ENCODE measurements at places on chromosomes 16 and 17.

GRCh38 chr16:87298857-87299465, 18.2 kb downstream of the C16orf95 start:
- DNase-seq: no peak

DNA sequence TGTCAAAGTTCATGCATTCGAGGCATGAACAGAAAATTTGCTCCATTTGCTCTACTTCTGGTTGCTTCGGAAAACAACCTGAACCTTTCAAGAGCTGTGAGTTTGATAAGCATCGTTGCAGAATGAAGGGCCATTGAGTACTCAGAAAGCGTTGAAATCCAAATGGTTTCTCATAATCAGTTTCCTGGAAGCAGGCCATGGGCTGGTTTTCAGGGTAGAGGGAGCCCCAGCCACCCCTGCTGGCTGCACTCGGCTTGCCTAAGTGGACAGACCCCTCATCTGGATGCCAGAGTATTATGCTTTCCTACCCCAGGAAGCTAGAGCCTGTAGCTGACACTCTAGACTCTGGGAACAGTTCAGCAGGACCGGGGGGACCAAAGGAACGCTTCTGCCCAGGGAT, 24.4 kb downstream of the SCNN1G start:
- DNase-seq: no peak

DNA sequence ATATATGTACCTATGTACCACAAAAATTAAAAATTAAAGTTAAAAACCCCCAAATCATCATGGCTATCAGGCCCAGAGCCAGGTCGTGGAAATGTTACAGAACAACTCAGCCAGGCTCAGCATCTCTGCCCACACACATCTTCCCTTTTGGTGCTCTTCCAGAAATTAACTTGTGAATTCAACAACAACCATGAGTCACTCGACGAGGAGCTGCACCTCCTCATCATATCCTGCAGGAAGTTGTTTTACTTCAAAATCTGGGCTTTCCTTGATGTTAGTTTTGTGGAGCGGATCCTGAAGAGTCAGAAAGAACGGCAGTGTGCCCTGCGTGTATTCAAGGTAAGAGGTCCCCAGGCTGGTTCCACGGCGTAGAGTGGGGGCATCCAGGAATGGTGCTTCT, 10.6 kb downstream of the FBXO39 start:
- no peak for DNase-seq

DNA sequence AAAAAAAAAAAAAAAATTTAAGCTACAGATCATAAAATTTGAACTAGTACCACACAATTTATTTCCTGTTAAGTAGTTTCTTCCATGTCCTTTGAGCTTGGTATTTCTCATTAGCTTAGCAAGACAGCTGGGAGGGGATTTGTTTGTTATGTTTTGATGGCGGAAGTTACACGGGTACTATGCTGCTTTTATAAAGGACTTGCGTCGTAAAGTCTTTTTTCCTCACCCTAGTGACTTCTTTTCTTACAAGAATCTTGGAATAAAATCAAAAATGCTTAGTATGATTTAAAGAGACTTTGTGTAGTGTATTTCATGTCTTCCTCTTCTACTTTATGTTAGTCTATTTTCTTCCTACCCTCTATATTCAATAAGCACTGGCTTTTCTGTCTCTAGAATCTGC, 89.1 kb downstream of the NLK start:
- no peak for DNase-seq

DNA sequence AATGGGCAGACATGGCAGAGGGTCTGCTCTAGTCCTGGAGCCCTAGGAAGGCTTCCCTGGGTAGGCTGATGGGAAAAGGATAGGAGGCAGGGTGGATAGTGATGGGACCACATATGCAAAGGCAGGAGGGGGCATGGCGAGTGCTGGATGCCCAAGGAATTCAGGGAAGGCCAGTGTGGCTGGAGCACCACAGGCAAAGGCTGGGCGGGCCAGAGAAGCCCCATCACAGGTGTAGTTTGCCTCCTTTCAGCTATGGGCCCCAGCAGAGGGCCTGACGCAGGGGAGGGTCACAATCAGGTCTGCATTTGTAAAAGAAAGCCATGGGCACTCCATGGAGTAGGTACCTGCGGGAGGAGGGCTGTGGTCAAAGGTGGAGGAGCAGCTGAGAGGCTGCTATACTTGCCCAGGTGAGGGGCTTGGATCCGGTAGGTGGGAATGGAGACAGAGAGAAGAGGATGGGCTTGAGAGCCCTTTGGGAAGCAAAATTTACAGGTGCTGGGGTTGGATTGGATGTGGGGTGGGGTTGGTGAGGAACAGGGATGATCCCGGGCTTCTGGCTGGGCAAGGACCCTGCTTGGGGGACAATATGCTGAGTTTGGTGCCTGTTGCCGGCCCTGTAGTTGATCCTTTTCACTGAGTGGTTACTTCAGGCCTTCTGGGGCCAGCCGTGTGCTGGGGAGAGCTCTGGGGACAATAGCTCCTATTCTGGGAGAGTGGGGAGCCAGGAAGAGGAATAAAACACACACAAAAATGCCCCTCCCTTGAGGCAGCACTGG, 6.5 kb upstream of the COL1A1 start:
- DNase-seq: no peak

- DNase-seq: no peak
Measured at GRCh38 chr16:51193879-51194278, 42.8 kb upstream of the SALL1 start.

DNA sequence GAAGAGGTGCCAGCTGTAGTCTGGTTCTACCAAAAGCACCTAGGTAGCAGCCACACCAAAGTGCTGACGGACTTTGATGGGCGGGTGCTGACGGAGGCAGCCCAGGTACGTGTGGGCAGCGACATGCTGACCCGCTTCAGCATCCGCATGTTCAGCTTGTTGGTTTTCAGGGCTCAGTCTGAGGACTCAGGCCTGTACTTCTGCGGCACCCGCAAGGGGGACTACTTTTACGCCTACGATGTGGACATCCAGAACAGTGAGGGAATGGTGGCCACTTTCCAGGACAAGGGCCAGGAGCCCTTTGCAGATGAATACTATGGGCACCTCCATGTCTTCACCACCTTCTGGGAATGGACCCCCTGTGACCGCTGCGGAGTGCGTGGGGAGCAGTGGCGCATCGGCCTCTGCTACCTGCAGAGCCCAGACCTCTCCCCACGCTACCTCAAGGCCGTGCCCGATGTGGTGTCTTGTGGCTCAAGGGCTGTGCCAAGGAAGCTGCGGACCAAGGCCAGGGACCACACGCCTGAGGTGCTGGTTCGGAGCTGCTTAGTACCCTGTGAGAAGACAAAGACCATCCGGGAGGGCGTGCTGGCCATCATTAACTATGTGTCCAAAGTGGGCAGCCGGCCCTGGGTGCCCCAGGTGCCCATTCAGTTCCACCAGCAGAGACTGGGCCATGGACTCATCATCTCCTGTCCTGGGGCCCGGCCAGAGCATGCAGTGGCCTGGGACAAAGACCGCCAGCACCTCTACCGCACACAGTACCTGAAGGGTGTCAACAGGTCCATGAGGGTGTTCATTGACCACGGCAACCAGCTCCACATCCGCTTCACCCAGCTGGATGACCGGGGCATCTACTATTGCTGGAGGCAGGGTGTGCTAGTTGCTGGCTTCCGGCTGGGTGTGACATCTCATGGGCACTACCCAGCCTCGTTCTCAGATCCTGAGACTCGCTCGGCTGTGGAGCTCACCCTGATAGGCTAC, 5.0 kb upstream of the EFTUD2 start:
- no peak for DNase-seq

Measured in T-helper 2 cell (primary cell).